LHCN-M2 (cell line): ENCODE measurements at places on chromosomes 6 and 20. TPM values are rescaled to one million over a fixed set of nuclear protein-coding genes. Genes with fewer than 3 reads are reported as not detected.

VSTM2L gene
- 35.2 and 47.3 TPM in 2 replicates for total RNA-seq

OR2J3 gene
- not detected in 2 replicates for total RNA-seq

DEFB125 gene
- total RNA-seq = not detected in 2 replicates

EGFL8 gene
- 1.3 and 2.4 TPM in 2 replicates for total RNA-seq

BMP7 gene
- total RNA-seq = not detected in 2 replicates

RRAGD gene
- total RNA-seq = 0.06 and 0.63 TPM in 2 replicates

C6orf132 gene
- total RNA-seq = 0.45 and 0.75 TPM in 2 replicates

PPP1R14C gene
- not detected in 2 replicates for total RNA-seq

FILIP1 gene
- under 0.01 TPM in 1 of 2 replicates, not detected in the other for total RNA-seq

RGS19 gene
- 26.9 and 34.5 TPM in 2 replicates for total RNA-seq

ZSCAN16 gene
- 1.0 and 2.2 TPM in 2 replicates for total RNA-seq

TSBP1 gene
- not detected in 2 replicates for total RNA-seq

VWA7 gene
- not detected in 2 replicates for total RNA-seq

BPI gene
- not detected in 2 replicates for total RNA-seq

DAAM2 gene
- total RNA-seq = 58.7 and 109 TPM in 2 replicates

ZBTB12 gene
- total RNA-seq = 1.2 and 3.0 TPM in 2 replicates
